ENCODE measurements at places on chromosomes 7 and 10. TPM values are rescaled to one million over a fixed set of nuclear protein-coding genes. Genes with fewer than 3 reads are reported as not detected.

Gene CFTR
- total RNA-seq: 0.21 TPM

Gene PRF1
- total RNA-seq: 1.5 TPM

Gene AZGP1
- 0.64 TPM for total RNA-seq

Gene AGAP9
- 4.0 TPM for total RNA-seq

Gene CNTNAP2
- total RNA-seq: 0.08 TPM
